Airway epithelial cell (primary cell): ENCODE measurements at places on chromosomes 5 and 9. TPM values are rescaled to one million over a fixed set of nuclear protein-coding genes. Genes with fewer than 3 reads are reported as not detected.

TAF11L5 gene
- total RNA-seq, result not detected in 2 replicates

SGCD gene
- total RNA-seq, result not detected in 2 replicates

MAPK9 gene
- 18.2 and 20.6 TPM in 2 replicates for total RNA-seq

CDKN2B gene
- 46.7 and 64.8 TPM in 2 replicates for total RNA-seq

NUTM2F gene
- not detected in 2 replicates for total RNA-seq
